Testis (tissue), 5 donors: ENCODE measurements at places on chromosomes 2 and 18. TPM values are rescaled to one million over a fixed set of nuclear protein-coding genes. Genes with fewer than 3 reads are reported as not detected.
A peak's percentile ranks its signal among the peaks of the same experiment; 100 is the strongest.

GRCh38 chr18:8657873-8658470 is 47.4 kb upstream of the MTCL1 start:
- peak; percentile 36 for DNase-seq

HOXD1 gene
- 1.8 TPM for polyA plus RNA-seq

TFPI gene
- 13.5 TPM for polyA plus RNA-seq

DNA sequence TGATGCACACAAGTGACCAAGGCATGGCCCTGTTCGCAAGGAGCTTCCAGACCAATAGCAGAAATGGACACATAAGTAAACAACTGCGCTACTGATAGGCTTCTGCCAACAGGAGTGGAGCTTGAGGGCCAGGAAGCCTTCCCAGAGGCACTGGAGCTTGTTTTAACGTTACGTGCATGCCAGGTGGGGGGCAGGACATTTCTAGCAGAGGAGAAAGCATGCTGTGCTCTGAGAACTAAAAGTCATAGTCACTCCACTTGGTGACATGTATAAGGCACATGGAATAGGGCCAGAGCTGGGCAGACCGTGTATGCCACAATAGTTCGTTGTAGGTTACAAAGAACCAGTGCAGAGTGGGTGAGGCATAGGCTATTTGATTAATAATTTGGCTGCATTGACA is 184.2 kb downstream of the NEDD4L start:
- no peak for DNase-seq

DSG4 gene
- polyA plus RNA-seq = 0.83 TPM

TSPYL6 gene
- 53.9 TPM for polyA plus RNA-seq

IMPACT gene
- 59.7 TPM for polyA plus RNA-seq

GRCh38 chr2:99451280-99451679 is 38.5 kb downstream of the REV1 start:
- DNase-seq = no peak
